Stimulated activated CD8-positive, alpha-beta memory T cell treated with anti-CD3 and anti-CD28 coated beads, Interleukin-4, amount 100 ng/mL, for 1 hour (primary cell): ENCODE measurements at places on chromosomes 6 and 20.

DNA sequence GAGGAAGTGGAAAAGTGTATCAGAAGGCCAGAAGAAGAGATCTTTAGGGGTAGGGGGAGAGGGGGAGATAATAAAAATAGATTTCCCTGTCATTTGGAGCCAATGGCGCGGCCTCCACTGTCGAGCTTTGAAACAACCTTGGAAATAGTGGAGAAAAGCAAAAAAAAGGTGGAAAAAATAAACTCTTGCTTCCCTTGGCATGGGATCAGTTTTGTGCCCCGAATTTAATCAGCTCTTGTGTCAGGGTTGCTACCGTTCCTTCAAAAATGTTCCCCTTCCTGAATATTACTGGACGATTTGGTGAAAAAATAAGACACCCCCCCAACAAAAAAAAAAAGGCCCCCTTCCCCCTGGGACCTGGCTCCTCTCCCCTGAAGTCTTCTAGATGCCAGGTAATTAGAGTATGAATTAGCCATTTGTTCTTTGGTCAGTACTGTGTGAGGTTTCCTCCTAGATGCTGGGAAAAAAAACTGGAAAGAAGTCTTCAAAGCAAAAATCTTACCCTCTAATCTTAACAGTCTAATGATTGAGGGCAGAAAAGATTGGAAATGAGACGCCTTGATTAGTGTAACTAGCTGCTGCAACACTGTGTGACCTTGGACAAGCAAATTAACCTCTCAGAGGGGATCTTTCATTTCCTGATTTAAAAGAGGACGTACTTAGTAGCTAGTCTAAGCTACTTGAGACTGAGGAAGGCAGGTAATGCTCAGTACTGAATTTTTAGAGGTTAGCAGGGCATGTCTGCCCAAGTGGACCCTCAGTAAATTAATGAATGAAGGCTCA is 872 bp upstream of the RBM39 start:
- no peak for DNase-seq

GRCh38 chr6:167475947-167476346 is 151.1 kb downstream of the TTLL2 start:
- no peak for DNase-seq

DNA sequence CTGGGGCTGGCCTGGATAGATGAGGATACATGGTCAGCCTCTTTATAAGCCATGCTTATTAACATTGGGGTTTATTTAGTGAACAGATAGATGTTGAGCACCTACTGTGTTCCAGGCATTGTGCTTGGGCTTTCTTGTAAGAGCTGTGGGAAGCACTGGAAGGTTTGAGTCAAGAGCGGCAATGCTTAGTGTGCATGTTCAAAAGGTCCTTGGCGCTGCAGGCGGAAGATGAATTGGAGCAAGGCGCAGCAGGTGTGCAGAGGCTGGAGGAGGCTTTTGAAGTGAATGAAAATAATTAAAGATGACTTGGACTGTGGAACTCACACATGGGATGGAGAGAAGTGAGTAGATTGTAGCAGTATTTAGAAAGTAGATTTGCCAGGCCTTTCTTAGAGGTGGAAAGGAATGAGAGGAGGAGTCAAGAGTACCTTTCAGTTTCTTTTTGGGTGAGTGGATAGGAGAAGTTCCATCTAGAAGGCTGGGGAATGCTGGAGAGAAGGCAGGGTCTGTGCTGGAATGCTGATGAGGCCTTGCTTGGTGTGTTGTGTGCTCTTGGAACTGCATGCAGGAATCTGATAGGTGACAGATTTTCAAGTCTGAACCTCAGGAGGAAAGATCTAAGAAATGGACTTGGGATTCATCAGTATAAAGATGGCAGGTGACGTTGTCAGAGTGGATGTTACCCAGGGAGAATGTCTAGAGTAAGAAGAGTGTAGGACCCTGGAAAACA is 26.4 kb downstream of the SNX9 start:
- DNase-seq: no peak

GRCh38 chr6:136037242-136037875 is 185.9 kb downstream of the PDE7B start:
- DNase-seq: no peak

- no peak for DNase-seq
These were observed 228.6 kb downstream of the PREX1 start for GRCh38 chr20:48599106-48599747.

- DNase-seq: no peak
These were observed 214.3 kb upstream of the TCF21 start for GRCh38 chr6:133674661-133675060.

GRCh38 chr6:155174576-155175211 is 89.1 kb upstream of the CLDN20 start:
- peak; percentile 30 for DNase-seq

GRCh38 chr20:52747845-52748284 is 224.3 kb upstream of the TSHZ2 start:
- DNase-seq: no peak

DNA sequence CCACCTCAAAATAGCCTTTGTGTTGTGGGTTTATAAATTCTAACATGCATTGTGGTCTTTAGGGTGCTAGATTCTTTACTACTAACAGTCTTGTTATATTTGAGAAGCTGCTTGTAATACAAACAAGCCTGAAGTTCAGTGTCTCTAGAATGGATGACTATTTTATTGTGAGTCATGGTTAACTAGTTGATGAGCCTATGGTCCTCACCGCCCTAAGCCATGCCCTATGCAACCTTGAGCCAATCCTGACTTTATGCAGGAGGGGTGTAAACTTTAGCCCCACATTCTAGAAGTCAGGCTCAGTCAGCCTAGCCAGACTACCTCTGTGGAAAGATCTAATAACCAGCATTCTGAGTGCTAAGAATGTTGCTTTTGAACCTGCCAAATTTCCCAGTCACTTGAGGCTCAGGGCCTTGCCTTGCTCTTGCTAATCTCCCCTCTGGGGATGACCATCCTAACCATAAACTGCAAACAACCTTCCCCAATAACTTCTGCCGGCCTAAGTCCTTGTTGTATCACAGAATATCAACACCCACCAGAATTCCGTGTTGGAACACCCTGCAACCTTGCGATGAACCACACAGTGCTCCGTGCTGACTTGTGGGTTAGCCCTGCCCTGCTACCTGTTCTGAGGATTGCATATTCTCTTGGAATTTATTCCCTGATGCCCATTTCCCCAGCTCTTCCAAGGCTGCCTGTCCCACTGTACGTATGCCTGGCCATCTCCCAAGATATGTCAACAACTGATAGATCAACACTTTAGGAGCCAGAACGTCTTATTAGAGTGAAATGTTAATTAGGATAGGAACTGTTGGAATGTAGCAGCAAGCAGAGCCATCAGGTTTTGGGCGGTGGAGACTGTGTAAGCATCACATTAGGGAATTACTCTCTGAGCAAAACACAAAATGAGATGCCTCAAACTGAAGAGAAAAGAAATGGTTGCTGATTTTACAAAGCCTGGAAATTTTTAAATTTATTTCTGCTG is 71.7 kb upstream of the CEP85L start:
- no peak for DNase-seq

DNA sequence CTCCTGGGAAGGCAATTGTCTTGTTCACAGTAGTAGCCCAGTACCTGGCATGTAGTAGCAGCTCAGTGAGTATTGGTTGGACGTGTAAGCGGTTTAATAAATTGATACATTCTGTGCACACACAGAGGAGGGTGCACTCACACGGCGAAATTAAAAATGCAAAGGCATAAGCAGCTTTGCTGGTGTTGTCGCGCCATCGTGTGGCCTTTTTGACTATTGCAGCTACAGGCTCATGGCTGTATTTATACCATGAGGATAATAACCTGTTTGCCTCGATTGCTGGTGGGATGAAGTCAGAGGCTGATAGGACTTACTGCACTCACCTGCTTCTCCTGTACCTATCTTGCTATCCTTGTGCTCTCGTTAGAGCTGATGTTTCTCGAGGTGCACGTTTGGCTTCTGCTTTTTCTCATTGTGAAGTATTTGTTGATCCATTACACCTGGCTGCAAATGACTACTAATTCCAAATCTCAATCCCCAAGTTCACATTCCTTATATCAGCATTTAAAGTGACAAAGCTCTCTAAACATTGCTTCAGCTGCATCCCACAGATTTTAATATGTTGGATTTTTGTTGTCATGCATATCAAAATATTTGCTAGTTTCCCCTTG is 61.5 kb downstream of the TBXT start:
- DNase-seq: no peak

DNA sequence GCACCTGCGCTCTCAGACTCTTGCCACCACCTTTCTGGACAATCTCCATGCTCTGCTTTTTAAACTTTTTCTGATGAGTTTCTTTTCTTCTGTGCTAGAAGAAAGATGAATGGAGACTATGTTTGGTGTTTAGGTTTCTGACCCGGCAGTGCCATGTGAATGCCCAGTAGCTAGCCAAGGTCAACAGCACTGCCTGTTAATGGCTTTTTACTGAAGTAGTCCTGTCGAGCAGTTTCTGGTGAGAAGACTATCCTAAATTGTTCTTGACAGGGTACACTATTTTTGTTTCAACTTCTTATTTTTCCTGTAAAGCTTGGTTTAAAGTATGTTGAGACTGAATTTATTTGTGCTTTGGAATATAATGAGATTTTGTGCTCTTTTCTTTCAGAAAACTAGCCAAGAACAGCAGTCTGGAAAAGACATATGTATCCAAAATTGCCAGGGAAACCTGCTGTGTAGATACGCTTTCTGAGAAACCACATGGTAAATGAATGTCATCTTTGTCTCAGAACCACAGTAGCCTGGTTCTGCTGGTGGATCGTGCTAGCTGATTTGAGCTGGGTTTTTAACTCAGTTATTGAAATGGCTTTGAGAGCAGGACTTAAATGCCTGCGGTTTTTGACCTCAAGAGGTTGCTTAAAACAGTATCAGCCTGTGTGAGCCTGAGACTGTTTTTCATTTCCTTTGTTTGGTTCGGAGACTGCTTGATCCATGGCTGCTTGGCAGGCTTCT is 48.1 kb downstream of the KCNS1 start:
- no peak for DNase-seq

DNA sequence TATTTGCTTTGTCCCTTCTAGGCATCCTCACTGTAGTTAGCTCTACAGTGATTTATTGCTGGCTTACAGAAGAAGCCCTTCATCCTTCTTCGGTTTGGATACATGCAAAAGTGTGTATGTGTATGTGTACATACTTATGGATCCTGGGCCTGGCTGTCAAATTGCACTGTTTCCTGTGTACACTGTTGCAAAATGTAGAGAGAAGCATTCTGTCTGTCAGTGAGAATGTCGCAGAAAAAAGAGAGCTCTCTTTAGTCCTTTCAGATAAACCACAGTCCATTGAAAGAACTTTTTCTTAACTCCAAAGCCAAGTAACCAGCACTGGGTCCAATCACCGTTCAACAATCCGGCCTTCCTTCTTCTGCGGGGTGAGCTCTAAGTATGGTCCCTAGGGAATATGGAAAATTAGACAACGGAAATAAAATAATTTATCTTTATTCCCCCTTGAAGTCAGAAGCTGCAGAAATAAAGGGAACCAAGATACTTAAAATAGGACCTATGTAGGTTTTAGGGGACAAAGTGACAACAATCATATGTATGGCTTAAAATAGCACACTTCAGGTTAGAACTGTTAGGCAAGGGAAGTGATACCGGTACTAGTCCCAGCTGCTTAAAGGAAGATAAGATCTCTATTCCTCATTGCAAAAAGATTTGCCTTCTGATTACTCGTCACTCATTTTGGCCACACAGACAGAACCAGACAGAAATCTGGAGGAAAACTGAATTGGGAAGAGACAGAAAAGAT is 107.0 kb downstream of the CD83 start:
- DNase-seq: no peak

DNA sequence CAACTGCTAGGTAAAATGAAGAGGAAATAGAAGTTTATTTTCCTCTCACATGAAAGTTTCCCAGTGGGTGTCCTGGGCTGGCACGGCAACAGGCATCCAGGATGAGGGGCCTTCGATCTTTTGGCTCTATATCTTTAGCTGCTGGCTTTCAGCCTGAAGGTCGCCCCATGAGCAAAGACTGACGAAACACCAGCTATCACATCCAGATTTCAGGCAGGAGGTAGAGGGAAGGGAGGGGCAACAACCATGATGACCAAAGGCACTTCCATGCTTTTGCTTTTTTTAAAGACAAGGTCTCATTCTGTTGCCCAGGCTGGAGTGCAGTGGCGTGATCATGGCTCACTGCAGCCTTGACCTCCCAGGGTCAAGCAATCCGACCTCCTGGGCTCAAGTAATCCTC is 387.9 kb downstream of the RNGTT start:
- DNase-seq: no peak

GRCh38 chr6:44224029-44224964 is 902 bp downstream of the SLC29A1 start:
- DNase-seq: no peak

GRCh38 chr20:11231742-11232648 is 558.2 kb upstream of the JAG1 start:
- no peak for DNase-seq

- DNase-seq: no peak
These were observed 276.0 kb downstream of the NRN1 start for GRCh38 chr6:5730585-5731263.

- no peak for DNase-seq
These were observed 129.9 kb upstream of the CHD6 start for GRCh38 chr20:41748051-41748450.
